Stimulated activated CD4-positive, alpha-beta T cell treated with anti-CD3 and anti-CD28 coated beads, Interleukin-15, amount 100 ng/mL, for 1 hour (primary cell): ENCODE measurements at places on chromosomes 7 and 10.

GRCh38 chr7:129188372-129188891, at the start of gene SMO:
Gene SMO (plus strand): TSS chr7:129188633. CDS start chr7:129189152, 519 bp downstream.
- no peak for DNase-seq

DNA sequence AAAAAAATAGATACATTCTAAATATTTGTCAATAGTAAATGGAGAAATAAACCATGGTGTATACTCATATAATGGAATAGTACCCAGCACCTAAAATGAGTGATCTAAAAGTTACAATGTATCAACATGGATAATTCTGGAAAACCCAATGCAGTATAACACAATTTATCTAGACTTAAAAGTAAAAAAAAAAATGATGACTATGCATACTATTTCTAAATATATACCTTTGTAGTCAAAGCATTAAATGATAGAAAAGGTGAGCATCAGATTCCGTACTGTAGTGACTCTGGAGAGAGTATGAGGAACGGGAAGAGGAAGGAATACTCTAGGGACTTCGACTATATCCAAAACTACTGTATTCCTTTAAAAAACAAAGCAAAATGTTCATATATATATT, 115.2 kb upstream of the CDCA7L start:
- DNase-seq: no peak

DNA sequence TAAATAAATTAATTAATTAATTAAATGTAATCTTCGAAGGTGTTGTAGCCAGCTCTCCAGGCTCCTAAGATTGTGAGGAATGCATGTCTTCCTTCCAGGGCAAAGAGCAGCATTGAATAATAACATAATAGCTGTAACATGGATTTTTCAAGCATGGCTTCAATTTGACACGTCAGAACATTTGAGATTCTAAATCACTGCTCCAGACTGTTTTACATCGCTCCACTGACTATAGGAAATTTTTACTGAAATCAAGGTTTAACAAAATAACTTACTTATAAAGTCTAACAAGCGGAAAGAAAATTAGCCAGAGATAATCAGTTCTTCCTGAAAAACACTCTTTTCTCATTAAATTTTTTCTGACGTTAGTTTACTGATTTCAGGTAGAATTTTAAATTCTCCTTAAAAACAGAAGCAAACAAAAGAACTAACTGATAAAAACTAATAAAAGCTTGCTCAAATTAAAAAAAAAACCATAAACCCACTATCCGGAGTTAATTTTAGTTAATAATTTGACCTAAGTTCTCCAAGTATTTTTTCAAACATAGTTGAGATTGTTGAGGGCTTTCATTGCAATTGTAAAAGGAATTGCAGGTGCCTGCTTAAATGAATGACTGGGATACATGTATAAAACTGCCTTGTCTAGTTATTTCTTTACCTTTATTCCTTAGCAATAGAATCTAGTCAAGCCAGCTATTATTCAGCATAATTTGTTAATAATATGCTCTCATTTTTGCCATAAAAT, 51.2 kb upstream of the SGCE start:
- DNase-seq: no peak

- no peak for DNase-seq
Measured at GRCh38 chr10:10865913-10866312, 151.8 kb upstream of the CELF2 start.

DNA sequence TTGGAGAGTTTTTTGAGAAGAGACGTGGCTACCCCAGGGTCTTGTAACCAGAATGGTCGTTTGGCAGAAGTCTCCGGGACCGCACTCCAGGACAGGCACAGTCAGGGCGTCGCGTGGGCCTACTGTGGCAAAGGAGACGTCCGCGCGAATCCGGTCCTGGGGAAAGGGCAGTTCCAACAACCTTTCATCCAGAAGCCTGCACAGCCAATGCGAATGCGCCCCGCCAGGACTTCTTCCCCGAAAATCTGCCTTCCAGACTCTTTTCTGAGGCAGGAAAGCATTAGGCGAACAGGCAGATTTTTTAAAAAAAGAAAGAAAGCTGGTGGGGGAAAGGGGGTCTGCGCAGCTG, 2.0 kb downstream of the HPSE2 start:
- DNase-seq: no peak

- DNase-seq: no peak
Measured at GRCh38 chr10:111650088-111650487, 533.5 kb downstream of the GPAM start.
